ENCODE measurements at places on chromosomes 5 and 9.
A peak's percentile ranks its signal among the peaks of the same experiment; 100 is the strongest.

DNA sequence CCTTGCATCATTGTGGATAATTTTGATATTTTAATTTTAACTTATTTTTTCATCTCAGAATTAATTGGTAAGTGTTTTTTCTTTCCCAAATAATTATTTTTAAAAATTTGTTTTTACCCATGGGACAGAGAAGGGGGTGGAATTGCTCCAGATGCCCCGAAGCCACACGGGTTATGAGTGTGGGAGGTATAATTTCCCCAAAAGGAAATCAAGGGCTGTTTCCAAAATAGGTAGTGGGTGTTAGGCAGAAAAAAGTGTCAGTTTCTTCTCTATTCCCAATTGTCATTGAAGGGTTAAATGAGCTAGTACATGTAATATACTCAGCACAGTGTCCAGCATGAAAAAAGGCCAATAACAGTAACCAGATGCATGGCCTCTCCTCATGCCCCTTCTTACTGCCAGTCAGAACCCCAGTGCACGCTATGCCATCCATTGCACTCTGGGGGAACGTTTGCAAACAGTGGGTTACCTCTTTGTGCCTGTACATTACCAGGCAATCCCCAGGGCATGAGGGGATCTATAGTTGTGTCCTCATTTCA, 36.4 kb upstream of the ANGPTL2 start:
- no peak for DNase-seq

DNA sequence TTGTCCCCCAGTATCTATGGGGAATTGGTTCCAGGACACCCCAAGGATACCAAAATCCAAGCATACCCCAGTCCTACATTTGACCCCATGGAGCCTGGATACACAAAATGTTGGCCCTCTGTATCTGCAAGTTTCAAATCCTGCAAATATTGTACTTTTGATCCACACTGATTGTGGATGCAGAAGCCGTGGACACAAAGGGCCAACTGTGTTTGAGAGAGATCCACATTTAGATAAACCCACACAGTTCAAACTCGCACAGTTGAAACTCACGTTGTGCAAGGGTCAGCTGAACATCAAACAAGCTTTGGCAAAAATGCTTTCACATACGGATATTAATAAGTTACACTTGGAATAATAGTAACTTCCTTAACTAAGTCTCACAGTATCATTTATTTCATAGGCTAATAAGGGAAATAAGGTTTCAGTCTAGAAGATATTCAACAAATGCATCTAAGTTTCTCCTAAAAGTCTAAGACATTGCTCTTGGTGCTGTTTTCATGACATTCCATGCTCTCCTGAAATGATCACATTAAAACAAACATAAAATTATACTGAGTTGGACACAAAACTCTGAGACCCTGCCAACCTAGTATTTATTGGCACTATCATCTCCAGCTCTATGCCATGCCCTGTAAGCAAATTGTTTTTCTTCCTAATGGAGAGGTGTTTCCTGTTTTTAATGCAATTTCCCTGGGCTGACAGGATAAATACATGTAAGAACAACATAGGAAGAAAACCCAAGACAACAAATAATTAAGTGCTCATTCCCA, 32.3 kb downstream of the ACTL7A start:
- DNase-seq = no peak

- no peak for DNase-seq
These were observed 44.9 kb upstream of the MAST4 start for GRCh38 chr5:66551338-66551737.

GRCh38 chr5:40600383-40600782, 79.3 kb upstream of the PTGER4 start:
- no peak for DNase-seq

- DNase-seq = no peak
These were observed 22.8 kb upstream of the SCGB3A2 start for GRCh38 chr5:147855774-147856069.

DNA sequence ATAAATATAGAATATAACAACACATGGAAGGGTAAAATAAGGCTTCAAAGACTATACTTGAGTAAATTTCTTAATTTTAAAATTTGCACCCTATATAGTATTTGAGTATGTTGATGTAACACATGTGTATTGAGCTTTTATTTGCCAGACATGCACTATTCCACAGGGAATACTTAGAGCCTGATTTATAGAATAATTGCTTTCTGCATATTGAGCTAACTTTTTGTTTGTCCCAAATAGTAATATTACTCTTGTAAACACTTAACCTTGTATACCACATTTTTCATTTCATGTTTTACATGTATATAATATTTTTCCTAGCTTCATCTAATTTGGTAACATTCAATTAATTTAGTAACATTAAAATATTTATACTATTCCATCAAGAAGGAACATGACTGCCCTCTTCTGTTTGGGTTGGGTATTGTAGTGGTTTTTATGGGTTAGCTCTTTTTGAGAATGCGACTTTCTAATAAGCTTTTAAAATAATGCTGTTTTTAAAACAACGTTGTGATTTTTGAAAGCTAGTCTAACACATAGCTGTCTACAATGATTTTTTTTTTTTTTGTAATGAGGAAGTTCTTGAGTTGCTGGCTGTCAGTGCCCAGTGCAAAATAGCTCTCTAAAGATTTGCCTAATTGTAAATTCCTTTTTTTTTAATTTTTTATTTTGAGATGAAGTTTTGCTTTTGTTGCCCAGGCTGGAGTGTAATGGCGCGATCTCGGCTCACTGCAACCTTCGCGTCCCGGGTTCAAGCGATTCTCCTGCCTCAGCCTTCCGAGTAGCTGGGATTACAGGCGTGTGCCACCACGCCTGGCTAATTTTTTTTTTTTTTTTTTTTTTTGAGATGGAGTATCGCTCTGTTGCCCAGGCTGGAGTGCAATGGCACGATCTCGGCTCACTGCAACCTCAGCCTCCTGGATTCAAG, 4.8 kb downstream of the SUB1 start:
- DNase-seq = no peak

- no peak for DNase-seq
These were observed 44.0 kb downstream of the GALNT10 start for GRCh38 chr5:154234551-154234950.

DNA sequence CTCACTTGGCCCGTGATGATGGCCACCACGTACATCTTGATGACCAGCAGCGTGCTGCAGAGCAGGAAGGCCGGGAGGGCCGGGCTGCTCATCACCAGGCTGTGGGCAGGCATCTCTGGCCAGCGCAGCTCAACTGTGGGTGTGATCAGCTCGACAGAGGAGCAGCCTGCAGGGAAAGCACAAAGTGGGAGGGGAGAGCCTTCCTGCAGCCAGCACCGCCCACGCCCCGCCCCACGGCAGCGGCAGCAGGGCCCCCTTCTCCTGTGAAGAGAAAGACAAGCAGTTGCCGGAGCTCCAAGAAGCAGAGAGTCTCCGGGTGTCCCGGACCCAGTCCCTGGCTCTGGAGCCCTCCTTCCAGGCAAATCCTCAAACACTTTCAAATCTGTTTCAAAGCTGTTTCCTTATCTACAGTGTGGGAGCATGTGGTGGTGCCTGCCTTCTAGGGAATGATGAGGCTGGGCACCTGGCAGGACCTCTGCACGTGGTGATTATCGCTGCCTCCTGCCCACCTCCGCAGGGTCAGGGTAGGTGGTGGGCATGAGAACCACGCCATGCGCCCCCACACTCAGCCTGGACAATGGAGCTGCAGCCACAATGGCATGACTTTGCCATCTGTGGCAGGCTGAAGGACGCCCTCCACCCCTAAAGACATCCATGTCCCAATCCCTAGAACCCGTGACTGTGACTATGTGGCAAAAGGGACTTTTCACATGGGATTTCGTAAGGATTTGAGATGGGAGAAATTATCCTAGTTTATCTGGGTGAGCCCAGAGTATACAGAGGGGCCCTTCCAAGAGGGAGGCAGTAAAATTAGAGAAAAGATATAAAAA, at the start of gene PTGES:
Gene PTGES, minus strand, starts transcription at position 143 of the 830 bp plus-strand sequence. Its CDS starts 30 bp downstream, at position 113.
- peak; percentile 19 for DNase-seq

DNA sequence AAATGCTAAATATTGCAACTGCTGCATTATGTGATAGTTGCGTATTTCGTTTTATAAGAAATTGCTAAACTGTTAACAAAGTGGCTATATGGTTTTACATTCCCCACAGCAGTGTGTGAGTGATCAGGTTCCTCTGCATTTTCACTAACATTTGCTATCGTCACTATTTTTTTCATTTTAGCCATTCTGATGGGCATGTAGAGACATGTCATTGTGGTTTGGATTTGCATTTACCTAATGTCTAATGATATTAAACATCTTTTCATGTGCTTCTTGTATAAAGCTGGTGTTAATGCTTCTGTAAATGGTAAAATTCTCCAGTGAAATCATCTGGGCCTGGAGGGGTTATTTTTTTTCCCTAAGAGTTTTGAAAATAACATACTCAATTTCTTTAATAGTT, 61.6 kb downstream of the ERCC6L2 start:
- no peak for DNase-seq

DNA sequence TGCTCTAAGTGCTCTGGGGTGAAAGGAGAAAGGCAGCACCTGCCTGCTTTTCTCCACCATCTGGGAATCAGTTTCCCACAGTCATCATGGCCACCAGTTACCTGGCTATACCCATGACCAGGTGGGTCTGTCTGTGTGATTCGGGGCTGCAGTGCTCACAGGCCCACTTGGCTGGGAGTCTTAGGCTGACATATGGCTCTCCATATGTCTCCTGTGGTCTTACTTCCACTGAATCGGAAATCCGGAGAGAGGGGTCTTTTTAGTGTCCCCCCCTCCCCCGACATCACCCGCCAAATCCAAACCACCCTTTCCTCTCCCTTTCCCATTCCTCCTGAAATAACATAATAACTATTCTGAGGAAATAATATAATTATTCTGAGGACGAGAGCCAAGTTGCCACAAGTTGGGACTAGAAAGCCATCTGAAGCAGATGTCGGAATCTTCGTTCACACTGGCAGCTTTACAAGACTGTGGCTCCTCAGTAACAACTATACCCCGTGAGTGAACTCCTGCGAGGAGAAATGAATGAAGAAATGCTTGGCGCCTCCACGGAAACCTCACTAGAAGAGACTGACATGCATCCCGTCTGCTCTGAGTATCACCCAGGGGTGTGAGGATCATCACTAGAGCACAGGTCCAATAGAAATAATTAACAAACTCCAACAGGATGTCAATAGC, 143.4 kb downstream of the MYO10 start:
- DNase-seq = no peak

GRCh38 chr9:97567182-97567893, 65.8 kb downstream of the TSTD2 start:
- no peak for DNase-seq

DNA sequence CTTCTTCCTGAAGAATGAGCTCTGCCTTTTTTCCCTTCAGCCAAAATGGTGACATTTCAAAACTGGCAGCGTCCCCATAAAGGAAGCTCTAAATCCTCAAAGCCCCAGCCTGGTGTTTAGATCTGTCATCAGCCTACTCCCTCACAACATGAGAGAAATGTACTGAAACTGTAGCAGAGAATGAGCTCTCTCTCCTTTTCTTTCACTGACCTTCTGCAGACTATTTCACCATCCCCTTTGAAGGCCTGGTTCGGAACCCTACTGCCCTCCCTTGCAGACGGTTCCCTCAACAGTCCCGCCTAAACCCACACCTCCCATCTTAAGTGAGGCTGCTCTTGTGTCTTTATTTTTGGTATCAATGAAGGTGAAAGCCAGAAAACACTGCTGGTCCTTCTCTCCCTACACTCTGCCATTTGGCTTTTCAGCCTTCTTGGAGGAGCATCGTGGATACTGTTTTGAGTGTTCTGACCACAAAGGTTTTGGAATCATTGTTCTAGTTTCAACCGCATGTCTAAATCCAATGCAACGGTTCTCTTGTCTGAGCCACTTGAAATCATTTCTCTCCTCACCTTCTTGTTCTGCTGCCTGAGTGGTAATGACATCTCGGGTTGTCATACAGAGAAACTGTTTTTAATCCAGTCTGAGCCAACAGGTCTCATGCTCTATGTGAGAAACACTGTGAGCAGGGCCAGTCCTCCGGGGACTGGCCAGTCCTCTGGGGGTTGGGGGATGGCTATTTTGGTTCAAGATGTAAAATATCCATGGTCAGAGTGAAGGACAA, 39.0 kb downstream of the ITK start:
- DNase-seq = no peak

- no peak for DNase-seq
These were observed 79.5 kb downstream of the SREK1 start for GRCh38 chr5:66223637-66224036.

DNA sequence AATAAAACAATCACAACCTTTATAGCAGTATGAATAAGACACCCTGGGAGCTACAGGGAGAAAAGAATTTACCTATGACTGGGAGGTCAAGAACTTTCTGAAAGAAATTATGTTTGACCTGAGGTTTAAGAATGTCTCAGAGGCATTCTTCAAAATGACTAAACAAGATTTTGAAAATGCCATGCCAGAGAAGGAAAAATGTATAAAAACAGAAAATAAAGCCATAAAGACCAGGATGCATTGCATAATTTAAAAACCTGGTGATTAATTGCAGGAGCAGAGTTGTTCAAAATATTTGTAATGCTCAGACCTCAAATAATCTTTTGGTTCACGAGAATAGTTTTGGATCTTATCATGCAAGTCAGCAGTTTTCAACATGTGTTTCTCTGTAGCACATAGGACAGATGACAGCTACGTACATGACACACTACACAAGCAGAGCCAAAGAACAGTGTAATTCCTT, 954.7 kb upstream of the ARRDC3 start:
- DNase-seq = no peak

DNA sequence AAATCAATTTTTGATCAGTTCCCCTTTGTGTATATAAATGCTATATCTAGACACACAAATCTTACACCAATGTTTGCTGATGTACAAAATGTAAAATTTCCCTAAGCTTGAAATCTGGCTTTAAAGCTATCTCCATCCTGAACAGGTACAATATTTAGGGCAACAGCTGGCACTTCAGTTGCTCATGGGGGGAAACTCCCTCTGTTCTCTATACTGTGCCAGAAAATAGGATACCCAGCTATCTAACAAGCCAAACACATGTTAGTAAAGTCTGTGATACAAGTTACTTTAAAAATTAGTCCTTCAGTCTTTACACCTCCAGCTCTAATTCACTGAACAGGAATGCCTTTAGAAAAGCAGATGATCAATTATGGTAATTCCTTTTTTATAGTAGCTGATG, 191.8 kb downstream of the SLF1 start:
- DNase-seq = no peak

- DNase-seq = no peak
These were observed 51.0 kb downstream of the FKTN start for GRCh38 chr9:105608721-105609598.

DNA sequence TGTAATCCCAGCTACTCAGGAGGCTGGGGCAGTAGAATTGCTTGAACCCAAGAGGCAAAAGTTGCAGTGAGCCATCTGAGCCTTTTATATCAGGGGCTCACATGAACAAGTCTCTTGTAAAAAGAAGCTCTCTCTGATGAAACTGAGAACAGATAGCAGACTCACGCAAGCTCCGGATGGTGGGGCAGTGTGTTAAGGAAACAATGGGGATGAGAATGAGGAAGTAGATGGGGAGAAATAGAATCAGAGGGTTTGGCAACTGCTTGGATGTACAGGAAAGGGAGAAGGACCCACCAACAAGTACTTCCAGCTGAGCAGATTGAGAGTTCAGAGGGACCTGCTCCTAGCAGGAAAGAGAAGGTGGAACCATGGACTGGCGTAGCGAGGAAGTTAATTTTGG, 18.6 kb downstream of the TMEM252 start:
- no peak for DNase-seq

GRCh38 chr9:110579862-110580219, 300 bp upstream of the SVEP1 start:
- no peak for DNase-seq
